ENCODE measurements at places on chromosomes 1 and 21.
A peak's percentile ranks its signal among the peaks of the same experiment; 100 is the strongest.

GRCh38 chr1:169601096-169601881 is 15.0 kb upstream of the F5 start:
- no peak for DNase-seq

DNA sequence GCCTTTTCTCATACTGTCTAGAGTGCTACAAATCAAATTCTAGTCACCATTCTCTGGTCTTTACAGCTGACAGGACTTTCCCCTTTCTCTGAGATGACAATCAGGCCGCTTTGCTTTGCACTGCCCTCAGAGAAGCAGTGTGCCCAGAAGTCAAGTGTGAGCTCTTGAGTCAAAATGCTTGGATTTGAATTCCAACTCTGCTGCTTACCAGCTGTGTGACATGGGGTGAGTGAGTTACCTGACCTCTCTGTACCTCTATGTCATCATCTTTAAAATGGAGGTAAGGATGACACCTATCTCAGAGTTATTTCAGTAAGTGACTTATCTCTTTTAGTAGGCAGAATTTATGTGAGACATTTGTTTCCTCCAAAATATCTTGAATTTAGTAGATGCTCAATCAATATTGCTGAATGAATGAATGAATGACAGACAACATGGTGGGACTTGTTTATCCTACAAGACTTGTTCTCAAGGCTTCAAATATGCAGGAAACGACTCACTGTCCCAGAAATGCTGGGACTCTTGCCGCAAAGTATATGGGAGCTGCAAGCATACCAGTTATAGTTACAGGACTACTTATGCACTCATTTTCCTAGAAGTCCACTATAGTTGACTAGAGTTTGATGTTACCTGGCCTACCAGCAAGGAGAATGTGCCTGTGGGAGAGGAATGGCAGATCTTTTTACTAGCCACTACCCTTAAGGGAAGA is 38.1 kb upstream of the A3GALT2 start:
- DNase-seq: no peak

GRCh38 chr1:162200096-162200847 is 130.8 kb downstream of the NOS1AP start:
- DNase-seq: no peak

DNA sequence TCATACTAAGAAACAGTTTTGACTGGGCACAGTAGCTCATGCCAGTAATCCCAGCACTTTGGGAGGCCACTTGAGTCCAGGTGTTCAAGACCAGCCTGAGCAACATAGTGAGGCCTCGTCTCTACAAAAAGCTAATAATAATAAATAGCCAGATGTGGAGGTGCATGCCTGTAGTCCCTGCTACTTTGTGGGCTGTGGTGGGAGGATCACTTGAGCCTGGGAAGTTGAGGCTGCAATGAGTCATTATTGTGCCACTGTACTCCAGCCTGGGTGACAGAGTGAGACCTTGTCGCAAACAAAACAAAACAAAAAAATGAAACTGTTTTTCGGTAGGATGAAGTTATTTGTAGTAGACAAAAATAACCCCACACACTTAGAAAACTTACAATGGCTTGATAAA is 19.0 kb upstream of the OLFM3 start:
- no peak for DNase-seq

DNA sequence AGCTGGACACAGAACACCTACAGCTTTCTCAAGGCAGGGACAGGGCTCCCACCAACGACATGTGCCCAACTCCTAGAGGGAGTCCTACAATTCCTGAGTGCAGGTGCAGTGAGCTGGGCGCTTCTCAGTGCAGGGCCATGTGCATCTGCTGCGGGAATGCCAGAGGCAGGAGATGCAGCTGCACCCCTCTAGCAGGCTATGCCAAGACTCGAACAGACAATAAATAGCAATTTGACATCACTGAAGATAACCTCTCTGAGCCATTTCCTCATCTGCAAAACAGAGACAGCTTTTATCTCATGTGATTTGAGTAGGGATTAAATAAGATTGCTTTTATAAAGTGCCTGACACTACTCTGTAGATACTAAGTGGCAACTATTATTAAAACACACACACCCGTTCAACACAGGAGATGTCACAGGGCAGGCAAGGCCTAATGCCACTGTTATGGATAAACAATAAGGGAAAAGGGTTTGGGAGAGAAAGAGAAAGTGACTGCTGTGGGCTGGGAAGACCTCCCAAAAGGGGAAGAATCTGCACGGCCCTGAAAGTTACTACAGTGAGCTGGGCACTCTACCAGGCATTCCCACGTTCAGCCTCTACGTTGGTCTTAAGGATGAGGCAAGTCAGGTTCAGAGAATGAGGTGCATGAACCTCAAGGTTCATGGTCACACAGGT is 5.7 kb downstream of the SLC9A1 start:
- no peak for DNase-seq

GRCh38 chr1:48916130-48917069 is 139.7 kb upstream of the BEND5 start:
- peak; percentile 12 for DNase-seq

DNA sequence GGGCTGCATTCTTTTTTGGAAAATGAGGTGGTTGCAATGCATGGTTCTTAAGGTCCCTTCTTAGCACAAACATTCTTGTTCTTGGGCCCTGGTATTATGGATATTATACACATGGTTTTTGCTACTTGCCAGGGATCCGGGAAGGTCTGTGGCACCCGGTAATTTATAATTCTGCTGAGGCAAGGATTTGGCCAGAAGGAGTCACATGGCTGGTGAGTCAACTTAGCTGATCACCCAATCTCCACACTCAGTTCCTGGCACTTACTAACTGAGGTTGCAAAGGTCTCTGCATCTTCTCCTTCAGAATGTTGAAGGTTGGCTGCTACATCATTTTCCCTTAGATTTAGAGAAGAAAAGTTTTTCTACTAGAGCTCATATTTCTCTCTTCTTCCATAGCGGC is 112.5 kb downstream of the ROR1 start:
- DNase-seq: no peak

Data from AG04449 (cell line).